Activated T-cell treated with anti-CD3 and anti-CD28 coated beads for 24 hours (primary cell): ENCODE measurements at places on chromosomes 11 and 22.

- DNase-seq: no peak
Measured at GRCh38 chr22:26689513-26690301, 32.3 kb downstream of the MIAT start.

DNA sequence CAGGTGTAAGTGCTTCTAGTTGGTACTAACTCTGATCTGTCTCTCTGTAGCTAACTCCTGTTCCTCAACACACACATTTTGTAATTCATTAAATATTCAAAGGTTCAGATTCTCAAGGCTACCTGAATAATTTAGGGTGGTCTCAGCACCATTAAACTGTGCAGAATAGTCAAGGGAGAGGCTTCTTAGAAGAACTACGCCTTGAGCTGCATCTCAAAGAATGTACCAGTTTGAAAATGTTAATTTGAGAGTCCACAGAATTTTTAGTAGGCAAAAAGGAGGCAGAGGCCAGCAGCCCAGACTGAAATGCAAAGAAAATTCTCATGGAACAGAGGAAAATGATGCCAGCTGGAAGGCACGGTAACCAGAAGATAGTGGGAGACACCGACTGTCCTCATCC, 72.2 kb downstream of the GAB2 start:
- DNase-seq: no peak

- DNase-seq: no peak
Measured at GRCh38 chr11:91653079-91653754, 571.4 kb upstream of the FAT3 start.

- no peak for DNase-seq
Measured at GRCh38 chr11:128830290-128831173, 36.6 kb downstream of the KCNJ1 start.

GRCh38 chr22:38172832-38173640, 8.6 kb downstream of the PLA2G6 start:
- no peak for DNase-seq

DNA sequence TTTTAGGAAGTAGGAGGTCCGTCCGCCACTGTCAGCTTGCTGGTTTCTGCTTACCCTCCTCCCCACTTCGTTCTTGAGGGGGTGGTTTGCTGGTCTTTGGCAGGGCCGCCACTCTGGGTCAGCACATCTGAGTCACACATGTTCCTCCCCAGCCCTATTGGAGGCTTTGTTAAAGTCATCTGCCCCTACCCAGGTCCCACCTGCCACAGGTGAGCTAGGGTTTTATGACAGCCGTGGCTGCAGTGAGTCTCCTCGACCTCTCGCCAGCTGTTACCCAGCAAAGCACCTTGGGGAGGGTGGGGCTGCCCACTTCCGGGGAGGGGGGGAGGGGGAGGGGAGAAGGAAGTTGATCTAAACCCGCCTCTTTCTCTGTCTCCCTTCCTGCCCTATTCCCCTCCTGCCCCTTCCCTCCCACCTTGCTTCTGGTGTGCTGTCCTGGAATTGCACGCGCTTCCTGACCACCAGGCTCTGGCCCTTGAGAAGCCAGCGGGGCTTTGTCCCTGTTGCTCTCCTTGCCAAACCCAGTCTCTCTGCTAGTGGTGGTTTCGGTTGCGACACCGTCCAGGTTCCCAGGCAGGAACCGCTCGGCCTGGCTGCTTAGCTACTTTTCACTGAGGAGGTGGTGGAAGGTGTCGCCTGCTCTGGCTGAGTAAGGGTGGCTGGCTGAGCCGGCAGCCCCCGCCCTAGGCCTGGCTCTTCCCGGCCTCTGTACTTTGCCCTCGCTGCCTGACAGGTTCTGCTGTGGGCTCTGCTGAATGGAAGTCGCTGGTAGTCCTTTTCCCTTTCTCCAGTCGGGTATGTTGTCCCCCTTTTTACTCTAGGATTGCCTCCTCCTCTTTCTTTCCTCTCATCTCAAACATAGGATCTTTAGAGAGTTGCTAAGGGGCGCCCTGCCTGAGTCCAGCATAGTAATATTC, 28.5 kb downstream of the RCOR2 start:
- DNase-seq: peak; percentile 46
